ENCODE measurements at places on chromosomes 2 and 18.

- no peak for DNase-seq
These were observed 48.3 kb downstream of the TSPYL6 start for GRCh38 chr2:54207666-54208195.

DNA sequence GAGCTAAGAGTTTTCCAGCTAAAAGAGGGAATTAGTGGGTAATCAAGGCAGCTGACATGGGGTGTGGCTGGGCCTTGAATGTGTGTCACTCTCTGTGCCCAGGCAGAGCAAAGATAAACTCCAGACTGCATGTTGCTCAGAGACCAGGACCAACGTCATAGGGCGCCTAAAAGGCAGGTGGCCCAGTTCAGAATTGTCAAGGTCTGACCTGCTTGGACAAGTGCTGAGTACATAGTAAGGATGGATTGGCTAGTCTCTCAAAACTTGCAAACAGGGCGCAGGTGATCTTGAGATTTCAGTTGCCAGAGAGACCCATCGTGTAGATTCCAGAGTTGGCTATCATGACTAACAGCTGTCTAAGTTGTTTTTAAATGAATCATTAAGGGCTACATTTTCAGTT lies 19.0 kb downstream of the CLUL1 start:
- no peak for DNase-seq

- no peak for DNase-seq
These were observed 92.4 kb upstream of the COPS8 start for GRCh38 chr2:236993286-236993685.

DNA sequence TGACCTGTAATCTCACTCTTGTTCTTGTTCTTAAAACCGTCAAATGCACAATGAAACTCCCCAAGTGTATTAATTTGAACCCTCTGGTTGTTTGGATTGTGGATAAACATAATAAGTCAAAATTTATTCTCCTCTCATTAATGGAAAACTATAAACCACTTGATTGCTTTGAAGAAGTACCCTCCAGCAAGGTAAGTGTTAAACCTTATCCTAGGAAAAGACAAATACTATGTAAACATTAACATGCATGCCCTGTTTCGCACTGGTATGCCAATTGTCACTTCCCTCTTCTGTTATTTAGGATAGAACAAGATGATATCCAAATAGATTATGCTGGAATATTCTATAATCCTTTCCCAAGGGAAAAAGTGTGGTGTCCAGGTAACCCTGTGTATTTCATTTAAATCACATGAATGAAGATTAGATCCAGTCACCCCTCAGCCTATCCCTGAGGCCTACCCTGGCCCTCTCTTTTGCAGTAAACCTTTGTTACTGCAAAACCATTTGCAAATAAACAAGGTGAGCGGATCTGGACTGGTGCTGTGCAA lies 1.3 kb downstream of the ADI1 start:
- no peak for DNase-seq

GRCh38 chr2:37190290-37190689 lies 1.8 kb upstream of the SULT6B1 start:
- DNase-seq: no peak

DNA sequence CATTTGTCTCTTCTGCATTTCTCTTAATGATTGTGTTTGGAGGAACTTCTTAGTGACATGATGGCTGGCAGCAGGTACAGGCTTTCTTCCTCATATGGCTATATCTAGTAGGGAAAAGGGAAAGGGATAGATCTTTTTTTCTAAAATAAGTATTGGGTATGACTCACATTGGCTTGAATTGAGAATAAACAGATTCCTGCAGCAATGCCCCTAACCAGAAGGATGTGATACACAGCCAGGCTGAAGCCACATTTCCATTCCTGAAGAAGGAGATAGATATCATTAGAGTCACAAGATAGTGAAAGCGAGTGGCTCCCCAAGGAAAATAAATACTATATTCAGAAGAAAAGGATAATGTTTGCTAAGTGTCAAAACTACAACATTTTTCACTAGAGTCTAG lies 61.1 kb downstream of the VWC2L start:
- DNase-seq: no peak

- no peak for DNase-seq
These were observed 107.9 kb downstream of the RTN4 start for GRCh38 chr2:54942373-54942772.

DNA sequence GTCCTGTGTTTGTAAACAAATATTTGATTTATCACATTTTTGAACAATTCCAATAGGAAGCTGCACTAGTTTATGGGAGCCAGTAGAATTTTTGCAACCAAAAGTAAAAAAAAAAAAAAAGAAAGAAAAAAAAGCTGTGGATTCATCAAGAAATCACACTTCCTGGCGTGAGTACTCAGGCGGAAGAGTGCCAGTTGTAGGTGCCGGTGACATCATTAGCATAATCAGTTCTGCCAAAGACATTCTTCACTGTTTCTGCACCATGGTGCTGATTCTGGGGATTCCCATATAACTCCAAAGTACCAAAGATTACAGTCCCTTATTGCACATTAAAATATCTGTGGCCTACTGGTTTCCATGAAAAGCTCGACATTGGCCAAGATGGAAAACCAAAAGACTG lies 32.8 kb downstream of the RAPGEF4 start:
- DNase-seq: no peak

Data from NCI-H345 (cell line).